ENCODE measurements at places on chromosomes 2 and 18.

DNA sequence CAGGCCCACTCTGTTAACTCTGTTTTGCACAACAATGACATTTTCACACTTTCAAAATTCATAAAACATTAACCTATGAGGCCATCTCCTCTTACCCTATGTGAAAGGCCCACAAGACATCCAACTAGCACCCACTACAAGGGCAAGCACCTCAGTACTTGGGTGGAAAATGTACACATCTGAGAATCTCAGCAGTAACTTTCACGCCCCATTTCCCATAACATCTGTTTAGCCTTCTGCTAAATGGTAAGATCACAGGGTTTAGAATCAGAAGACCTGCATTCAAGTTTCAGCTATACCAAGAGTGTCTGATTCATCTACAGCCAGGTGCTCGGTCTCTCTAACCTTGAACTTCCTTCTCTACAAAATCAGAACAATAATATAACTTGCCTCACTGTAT is 89.2 kb downstream of the SP100 start:
- DNase-seq = no peak

GRCh38 chr2:13067508-13067907 is 350.8 kb downstream of the TRIB2 start:
- no peak for DNase-seq

DNA sequence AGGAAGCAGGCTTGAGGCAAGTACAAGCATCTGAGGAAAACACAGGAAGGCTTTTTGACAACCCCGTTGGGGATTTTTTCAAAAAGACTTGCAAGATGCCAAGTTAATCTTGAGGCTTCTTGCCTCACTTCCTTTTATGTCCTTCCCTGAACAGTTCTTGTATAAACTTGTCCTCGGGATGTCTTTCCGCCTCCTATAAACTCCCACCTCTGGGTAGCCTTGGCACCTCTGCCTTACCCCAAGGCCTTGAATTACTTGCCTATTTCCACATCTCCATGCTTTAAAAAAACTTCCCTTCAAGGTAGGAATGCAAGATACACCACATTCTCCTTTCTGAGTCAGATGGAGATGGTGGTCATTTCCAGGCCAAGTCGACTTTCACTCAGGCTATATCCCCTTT is 106.4 kb upstream of the RBBP8 start:
- peak; percentile 56 for DNase-seq

DNA sequence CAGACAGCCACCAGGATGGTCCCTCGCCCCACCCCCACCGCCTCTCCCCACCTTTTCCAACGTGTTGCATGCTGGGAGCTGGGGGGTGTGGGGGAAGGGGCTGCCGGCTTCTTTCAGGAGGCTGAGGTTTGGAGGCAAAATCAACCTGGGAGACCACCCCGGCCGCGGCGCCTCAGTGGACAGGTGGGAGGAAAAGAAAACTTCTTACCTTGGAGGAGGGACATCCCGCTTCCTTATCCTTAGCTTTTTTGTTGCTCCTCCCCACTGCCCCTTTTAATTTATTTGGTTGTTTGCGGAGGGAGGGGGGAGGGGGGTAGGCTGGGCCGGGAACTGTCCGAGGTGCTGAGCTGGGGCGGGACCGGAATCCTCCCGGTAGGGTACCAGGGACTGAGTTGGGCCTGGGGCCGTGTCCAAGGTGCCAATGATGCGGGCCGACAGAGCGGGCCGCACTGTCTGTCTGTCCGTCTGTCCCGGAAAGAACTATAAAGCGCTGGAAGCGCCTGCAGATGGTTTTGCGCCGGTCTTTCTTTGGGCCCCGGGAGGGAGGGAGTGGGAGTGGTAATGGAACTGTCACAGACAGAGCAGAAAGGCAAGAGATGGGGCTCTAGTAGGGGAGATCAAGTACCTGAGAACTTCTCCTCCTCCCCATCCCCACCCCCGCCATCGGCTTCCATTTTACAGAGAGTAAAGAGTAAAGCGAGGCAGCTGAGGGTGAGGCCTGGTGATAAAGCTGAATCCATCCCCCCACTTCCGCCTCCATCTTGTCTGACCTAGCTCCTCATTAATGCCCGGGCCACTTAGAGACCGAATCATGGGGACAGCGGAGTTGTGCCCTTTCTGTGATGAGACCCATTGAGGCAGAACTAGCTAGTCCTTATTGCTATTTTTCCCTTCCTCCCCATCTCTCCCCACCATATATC is 2.4 kb downstream of the CDK5R2 start:
- no peak for DNase-seq

DNA sequence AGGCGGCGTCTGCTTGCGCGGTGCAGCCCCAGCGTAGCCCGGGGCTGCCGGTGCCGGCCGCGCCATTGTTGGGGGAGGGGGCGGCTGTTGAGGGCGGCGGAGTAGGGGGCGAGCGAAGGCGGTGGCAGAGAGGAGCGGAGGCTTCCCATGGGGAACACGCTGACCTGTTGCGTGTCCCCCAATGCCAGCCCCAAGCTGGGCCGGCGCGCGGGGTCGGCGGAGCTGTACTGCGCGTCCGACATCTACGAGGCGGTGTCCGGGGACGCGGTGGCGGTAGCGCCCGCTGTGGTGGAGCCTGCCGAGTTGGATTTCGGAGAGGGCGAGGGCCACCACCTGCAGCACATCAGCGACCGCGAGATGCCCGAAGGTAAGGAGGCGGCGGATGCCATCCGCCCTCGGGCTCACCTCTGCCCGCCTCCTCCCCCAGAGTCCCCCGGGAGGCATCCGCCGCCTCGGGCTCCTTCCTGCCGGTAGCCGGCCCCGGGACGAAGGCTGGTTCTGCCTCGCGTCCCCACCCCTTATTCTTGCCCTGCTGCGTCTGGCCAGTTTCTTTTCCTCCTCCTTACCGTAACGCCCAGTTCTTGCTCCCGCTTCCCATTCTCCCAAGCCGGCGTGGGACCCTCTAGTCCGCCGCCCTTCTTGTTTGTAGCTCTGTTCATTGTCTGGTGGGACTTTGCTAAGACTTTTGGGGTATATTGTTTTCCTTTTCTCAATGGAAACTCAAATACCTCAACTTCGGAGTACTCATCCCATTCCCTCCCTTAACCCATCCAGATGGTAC is 500 bp downstream of the CCNYL1 start:
- no peak for DNase-seq

DNA sequence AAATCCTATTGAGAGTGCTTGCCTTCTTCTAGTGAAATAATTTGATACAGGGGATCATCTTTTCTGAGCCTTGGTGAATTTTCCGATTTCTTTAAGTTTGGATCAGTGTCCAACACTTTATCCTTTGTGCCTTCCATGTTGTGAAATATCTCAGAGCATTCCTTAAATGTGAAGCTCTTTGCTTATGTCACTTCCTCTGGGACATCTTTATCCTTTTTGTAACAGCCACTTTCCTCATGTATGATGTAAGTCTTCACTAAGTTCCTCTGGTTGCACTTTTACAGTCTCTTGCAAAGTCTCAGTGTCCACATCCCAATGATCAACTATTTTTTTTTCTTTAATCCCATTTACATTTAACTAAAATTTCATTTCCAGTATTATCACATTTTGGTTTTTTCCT is 254.2 kb downstream of the EN1 start:
- peak; percentile 65 for DNase-seq
